Panc1 (cell line): ENCODE measurements at places on chromosomes 11 and 22. TPM values are rescaled to one million over a fixed set of nuclear protein-coding genes. Genes with fewer than 3 reads are reported as not detected.

RAG2 gene
- 0.10 TPM for total RNA-seq

DNA sequence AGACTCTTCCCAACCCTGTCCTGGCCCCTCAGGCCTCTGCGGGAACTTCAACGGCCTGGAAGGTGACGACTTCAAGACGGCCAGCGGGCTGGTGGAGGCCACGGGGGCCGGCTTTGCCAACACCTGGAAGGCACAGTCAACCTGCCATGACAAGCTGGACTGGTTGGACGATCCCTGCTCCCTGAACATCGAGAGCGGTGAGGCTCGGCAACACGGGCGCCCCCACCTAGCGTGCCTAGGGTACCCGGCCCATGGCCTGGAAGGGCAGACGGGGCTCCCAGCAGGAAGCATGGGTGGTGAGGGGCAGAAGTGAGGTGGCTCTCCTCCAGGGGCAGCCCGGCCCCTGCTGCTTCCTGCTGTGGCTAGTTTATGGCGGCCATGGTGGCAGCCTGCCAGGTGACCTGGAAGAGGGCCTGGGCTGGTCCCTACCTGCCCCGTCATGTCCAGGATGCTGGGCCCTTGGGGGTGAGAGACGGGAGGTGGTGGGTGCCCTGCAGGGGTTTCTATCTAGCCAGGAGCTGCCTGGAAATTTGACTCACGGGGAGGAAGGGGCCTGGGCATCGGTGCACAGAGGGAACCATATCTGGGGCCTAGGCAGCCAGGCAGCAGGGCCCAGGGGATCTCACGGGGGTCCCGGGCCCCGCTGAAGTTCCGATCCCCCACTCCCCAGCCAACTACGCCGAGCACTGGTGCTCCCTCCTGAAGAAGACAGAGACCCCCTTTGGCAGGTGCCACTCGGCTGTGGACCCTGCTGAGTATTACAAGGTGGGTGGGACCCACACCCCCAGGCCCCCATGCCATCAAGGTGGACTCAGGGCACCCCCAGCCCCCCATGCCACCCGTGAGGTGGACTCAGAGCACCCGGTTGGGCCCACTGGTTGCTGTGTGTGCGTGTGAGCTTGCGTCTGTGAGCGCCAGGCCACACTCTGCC lies 9.2 kb downstream of the MUC2 start:
- no peak for DNase-seq
- no peaks in the 10 kb centered on the region; the same call in 1 of the 2 replicates for H3K27me3 ChIP-seq
- H3K4me1 ChIP-seq: no peaks in the 10 kb centered on the region
- H3K36me3 ChIP-seq: no peaks in the 10 kb centered on the region
- no peak overlapping the region for H3K4me3 ChIP-seq

DNA sequence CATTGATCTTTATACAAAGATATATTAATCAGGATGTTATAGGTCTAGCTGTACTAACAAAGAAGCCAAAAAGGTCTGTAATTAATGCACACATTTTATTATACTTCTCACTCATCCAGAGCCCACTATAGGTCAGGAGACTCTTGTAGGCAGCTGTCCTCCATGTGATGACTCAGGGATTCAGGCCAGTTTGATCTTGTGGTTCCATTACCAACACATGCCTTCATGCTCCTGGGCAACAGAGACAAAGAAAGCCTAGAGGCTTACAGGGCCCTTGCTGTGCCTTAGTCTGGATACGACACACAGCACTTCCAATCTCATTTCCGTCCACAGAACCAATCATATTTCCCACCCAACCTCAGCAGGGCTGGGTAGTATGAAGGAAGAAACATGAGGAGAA lies 150.3 kb upstream of the NCAM1 start:
- no peaks in the 10 kb centered on the region for H3K36me3 ChIP-seq
- no peaks in the 10 kb centered on the region for H3K4me1 ChIP-seq
- H3K27me3 ChIP-seq: no peaks in the 10 kb centered on the region
- H3K27ac ChIP-seq: no peak overlapping the region
- DNase-seq: no peak

DNA sequence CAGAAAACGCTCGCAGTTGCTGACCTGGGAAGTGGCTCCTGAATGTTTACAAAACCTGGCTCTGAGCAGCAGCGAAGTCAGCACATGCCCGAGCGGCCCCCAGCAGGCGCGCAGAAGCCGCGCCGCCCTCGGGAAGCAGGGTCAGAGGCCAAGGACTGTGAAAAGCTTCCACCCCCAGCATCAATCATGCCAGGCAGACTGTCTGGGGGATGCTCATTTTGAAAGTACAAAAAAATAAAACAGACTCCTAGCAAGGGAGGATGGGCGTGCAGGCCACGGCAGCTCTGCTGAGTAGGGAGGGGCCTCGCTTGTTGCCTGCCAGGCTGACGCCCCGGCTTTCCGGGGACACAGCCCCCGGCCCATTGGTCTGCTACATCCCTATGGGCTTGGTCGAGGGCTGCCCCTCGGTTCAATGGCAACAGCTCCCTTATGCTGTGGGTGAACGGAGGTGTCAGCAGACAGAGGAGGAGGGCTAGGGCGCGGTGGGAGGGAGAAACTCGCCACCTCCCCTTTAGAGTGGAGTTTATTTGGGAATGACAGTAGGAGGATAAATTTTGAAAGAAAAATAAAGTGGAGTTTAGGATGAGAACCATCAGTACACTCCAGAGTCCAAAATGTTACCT lies 37.7 kb upstream of the GNB1L start:
- H3K4me1 ChIP-seq: peaks cover 33% of the 10 kb centered on the region
- H3K4me3 ChIP-seq: no peak overlapping the region
- no peaks in the 10 kb centered on the region for H3K27me3 ChIP-seq
- no peaks in the 10 kb centered on the region for H3K36me3 ChIP-seq

DNA sequence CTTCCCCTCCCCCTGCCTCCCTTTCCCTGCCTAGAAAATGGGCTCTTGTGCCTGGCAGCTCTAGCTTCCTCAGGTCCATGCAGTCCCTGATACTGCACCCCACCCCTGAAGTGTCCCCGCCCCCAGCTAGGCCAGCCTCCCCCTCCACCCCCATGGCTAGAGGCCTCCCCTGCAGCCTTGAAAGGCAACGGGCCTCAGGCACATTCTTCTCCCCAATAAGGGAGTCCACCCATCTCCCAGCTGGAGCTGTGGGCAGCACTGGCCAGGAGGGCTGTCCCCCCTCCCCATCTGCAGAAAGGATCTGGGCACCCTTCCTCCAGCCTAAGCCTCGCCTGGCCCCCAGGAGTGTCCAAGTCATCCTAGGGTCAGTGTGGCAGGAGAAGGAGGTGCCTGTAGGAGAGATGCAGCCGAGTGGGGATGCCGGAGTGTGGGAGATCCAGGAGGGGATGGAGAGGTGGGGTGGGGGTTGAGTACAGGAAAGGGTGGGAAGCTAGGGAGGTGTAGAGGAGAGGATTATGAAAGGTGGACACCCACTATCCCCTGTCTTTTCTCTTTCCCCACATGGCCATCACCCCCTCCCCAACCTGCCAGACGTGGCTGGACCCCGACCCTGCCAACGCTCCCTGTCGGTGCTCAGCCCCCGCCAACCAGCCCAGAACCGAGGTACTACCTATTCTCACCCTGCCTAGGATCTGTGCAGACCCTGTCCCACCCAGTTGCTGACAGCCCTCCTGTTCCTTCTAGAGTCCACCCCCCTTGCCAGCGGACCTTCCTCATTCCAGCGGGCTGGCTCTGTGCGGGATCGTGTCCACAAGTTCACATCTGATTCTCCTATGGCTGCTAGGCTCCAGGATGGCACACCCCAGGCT lies 9.3 kb downstream of the SMTN start:
- no peaks in the 10 kb centered on the region for H3K27me3 ChIP-seq
- H3K27ac ChIP-seq: no peak overlapping the region
- H3K36me3 ChIP-seq: no peaks in the 10 kb centered on the region
- peaks cover 3% of the 10 kb centered on the region; the same call in 1 of the 2 replicates for H3K4me1 ChIP-seq
- H3K4me3 ChIP-seq: no peak overlapping the region
- DNase-seq: no peak

CLMP gene
- 1.5 TPM for total RNA-seq

OR10A2 gene
- total RNA-seq: not detected

- no peaks in the 10 kb centered on the region for H3K4me1 ChIP-seq
- H3K27me3 ChIP-seq: no peaks in the 10 kb centered on the region
- H3K27ac ChIP-seq: no peak overlapping the region
- H3K4me3 ChIP-seq: no peak overlapping the region
- H3K36me3 ChIP-seq: peaks cover 11% of the 10 kb centered on the region
- DNase-seq: no peak
These were observed 11.1 kb downstream of the E2F8 start for GRCh38 chr11:19229671-19230070.

DNA sequence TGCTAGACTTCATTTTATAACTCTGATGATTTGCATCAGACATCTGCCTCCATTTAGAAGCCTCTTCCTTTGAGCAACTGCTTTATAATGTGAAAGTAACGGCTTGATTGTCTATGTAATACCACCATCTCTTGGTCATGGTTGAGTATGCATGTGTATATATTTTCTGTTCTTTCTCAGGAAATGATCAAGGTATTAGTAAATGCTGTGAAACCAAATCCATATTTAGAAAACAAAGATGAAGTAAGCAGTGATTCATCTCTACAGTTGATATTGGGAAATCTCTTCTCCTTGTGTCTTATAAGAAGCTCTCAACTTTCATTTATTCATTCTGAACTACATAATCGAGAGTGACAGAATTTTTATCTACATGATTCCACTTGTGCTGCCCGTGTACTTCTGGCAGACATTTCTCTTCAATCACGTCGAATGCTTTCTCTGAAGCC lies 104.6 kb upstream of the ANO3 start:
- DNase-seq: peak; percentile 65
- no peak overlapping the region for H3K27ac ChIP-seq
- no peaks in the 10 kb centered on the region for H3K4me1 ChIP-seq
- no peak overlapping the region for H3K4me3 ChIP-seq
- no peaks in the 10 kb centered on the region for H3K36me3 ChIP-seq

TUBA8 gene
- total RNA-seq: 1.3 TPM

GRCh38 chr11:61538636-61538961 lies 30.1 kb downstream of the LRRC10B start:
- H3K4me1 ChIP-seq: no peaks in the 10 kb centered on the region
- H3K36me3 ChIP-seq: no peaks in the 10 kb centered on the region
- no peak overlapping the region for H3K27ac ChIP-seq
- no peak overlapping the region for H3K4me3 ChIP-seq
- DNase-seq: no peak

IRAG1 gene
- total RNA-seq: 0.21 TPM

DNA sequence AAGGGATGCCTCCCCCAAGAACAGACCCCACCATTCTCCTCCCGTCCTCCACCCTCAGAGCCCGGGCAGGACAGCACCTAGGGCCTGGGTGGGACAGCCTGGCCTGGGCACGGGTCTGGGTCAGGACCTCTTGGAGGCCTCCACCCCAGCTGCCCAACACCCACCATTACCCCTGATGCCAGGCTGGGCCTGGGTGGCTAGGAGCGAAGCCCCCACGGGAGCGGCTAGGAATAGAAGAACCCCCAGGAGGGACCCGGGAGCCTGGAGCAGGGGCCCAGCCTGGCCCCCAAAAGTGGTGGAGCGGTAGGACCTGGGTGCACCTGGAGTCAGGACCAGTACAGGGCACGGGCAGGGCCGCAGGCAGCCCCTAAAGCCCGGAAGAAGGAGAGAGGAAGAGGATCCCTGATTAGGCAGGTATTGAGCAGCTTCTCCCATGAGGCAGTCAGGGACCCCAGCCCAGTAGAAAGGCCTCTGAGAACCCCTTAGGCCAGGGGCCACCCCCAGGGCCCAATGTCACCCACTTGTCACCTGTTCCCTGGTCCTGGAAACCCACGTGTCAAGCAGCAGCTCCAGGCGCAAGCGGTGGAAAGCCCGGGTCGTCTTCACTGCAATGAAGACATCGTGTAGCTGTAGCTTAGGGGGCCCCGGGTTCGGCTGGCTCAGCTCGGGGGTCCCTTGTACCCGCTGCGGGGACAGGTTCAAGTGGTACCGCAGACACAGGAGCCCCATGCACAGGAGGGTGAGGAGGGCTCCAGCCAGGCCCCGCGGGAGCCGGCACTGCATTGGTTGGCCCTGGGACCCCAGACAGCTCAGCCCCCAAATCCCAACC lies 575 bp downstream of the MFNG start:
- no peak overlapping the region for H3K4me3 ChIP-seq
- H3K36me3 ChIP-seq: no peaks in the 10 kb centered on the region
- peaks cover 9% of the 10 kb centered on the region for H3K4me1 ChIP-seq
- DNase-seq: no peak
- H3K27ac ChIP-seq: no peak overlapping the region

DNA sequence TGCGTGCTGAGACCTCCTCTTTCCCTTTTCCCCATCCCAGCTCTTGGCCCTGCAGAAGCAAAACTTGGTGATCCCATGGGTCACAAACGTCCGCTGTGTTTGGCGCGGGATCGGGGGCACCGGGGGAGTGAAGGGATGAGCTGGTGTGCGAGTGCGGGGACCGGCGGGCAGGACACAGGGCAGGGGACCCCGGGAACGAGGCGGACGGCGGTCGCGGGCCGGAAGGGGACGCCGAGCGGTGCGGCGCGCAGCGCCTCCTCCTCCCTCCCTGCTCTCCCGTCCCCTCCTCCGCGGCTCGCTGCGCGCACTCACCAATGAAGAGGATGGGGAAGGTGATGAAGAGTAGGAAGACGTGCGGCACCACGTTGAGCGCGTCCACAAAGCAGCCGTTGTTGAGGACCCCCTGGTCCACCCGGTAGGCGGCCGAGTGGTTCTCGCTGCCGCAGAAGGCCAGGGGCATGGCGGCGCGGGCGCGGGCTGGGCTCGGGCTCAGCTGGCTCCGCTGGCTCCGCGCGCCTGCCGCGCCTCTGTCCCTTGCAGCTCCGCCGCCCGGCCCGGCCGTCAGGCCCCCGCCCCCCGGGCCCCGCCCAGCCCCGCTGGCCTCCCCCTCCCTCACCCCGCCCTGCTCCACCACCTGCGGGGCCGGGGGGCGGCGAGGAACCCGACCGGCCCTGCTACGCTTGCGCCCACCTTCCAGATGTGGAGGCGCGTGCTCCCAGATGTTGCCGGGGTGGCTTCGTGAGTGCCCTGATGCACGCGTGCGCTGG lies at the start of gene ABCC8:
ABCC8 (minus strand) TSS at position 529 of the 767 bp plus-strand sequence; CDS start at position 460, 69 bp downstream.
- no peak within 1 kb of the TSS for H3K27ac ChIP-seq
- H3K27me3 ChIP-seq: peaks cover 20% of the 10 kb centered on the region
- H3K4me1 ChIP-seq: no peaks in the 10 kb centered on the region

LINC01488 gene
- not detected for total RNA-seq

TIGD3 gene
- 2.4 TPM for total RNA-seq

RNF169 gene
- 23.6 TPM for total RNA-seq

FREY1 gene
- 1.4 TPM for total RNA-seq

DNA sequence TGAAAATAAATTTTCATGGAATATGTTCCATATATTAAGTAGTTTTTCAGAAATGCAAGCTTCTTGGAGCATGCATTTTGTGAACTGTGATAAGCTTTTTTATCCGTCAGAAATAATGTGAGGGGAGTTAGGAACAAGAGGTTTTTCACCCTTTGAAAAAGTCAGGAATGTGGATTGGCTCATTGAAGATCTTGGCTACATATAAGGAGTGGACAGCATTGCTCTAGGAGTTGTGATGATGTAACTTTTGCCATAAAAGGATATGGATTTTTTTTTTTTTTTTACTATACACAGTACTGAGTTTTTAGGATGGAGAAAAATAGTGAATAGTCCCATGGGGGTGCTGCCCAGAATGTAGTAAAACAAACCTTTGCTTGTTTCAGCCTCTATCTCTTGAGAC lies 180.2 kb downstream of the NAV2 start:
- no peaks in the 10 kb centered on the region for H3K4me1 ChIP-seq
- no peak for DNase-seq
- no peak overlapping the region for H3K27ac ChIP-seq
- no peaks in the 10 kb centered on the region; the same call in 1 of the 2 replicates for H3K36me3 ChIP-seq
- H3K4me3 ChIP-seq: no peak overlapping the region

CD248 gene
- total RNA-seq: 0.15 TPM

MB gene
- total RNA-seq: 17.3 TPM

OR8G5 gene
- not detected for total RNA-seq
